IPS DF 6.9 (cell line): ENCODE measurements at places on chromosomes 16 and 17.

- no peaks in the 10 kb centered on the region for H3K36me3 ChIP-seq
- no peak overlapping the region for H3K4me3 ChIP-seq
- H3K27ac ChIP-seq: no peak overlapping the region
Observed at GRCh38 chr16:57021757-57022156, 32.4 kb downstream of the NLRC5 start.

- no peak for DNase-seq
- H3K27me3 ChIP-seq: peaks cover 3% of the 10 kb centered on the region; the same call in 1 of the 2 replicates
- no peaks in the 10 kb centered on the region for H3K4me1 ChIP-seq
- no peaks in the 10 kb centered on the region for H3K36me3 ChIP-seq
- no peak overlapping the region for H3K4me3 ChIP-seq
Observed at GRCh38 chr16:71359431-71359830, 908 bp downstream of the CALB2 start.

DNA sequence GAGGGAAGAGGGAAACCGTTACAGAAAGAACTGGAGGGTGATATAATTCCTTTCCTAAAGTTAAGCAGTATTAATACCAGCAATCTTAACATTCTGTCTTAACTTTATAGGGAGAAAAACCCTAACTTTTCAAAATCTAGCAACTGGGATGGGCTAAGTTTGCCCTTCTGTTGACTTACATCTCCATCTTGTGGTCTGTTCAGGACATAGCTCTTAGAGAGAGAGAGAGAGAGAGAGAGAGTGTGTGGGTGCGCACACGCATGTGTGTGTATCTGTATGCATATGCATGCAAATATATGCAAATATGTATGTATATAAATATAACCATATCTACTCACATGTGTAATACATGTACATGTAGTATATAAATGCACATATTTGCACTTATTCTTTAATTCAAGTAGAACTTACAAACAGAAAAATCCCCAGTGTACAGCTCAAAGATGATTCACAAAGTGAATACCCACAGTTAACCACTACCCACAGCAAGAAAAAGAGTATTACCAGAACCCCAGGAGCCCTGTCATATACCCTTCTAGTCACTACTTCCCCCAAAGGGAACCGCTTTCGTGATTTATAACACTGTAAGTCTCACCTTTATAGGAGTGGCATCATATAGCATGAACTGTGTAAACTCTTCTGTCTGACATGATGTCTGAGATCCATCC lies 46.5 kb downstream of the STX8 start:
- no peaks in the 10 kb centered on the region for H3K4me1 ChIP-seq
- no peak for DNase-seq
- no peak overlapping the region for H3K27ac ChIP-seq
- no peak overlapping the region for H3K4me3 ChIP-seq

DNA sequence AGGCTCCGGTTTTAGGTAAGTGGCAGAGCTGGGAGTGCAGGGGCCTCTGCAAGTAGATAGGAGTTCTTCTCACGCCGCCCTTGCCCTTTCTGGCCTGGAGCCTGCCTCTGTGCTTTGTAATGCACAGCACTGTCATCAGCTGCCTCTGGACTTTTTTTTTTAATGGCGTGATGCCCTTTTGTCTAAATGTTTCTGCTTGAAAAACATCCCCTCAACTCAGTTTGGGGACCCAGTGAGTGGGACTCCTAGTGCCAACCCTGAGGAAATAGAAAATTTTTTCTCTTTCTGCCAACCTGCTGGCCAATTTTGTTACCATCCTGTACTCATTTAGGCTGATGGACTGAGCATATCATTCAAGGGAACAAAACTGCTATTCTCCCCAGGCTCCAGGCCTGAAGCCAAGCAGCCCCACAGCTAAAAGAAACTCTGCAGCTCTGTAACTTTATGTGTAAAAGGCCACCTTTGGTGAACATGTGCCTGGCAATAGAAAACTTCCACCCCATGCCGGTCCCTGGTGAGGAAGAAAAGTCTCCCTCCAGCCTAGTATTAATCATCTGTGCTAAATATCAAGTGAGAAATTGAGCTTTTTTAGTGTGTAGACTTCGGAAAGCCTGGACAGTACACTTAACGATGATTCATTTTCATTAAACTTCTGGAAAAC lies 22.5 kb downstream of the SLC6A2 start:
- H3K4me3 ChIP-seq: no peak overlapping the region
- H3K36me3 ChIP-seq: no peaks in the 10 kb centered on the region
- H3K27me3 ChIP-seq: no peaks in the 10 kb centered on the region
- no peaks in the 10 kb centered on the region for H3K4me1 ChIP-seq
- DNase-seq: no peak
- H3K27ac ChIP-seq: no peak overlapping the region

DNA sequence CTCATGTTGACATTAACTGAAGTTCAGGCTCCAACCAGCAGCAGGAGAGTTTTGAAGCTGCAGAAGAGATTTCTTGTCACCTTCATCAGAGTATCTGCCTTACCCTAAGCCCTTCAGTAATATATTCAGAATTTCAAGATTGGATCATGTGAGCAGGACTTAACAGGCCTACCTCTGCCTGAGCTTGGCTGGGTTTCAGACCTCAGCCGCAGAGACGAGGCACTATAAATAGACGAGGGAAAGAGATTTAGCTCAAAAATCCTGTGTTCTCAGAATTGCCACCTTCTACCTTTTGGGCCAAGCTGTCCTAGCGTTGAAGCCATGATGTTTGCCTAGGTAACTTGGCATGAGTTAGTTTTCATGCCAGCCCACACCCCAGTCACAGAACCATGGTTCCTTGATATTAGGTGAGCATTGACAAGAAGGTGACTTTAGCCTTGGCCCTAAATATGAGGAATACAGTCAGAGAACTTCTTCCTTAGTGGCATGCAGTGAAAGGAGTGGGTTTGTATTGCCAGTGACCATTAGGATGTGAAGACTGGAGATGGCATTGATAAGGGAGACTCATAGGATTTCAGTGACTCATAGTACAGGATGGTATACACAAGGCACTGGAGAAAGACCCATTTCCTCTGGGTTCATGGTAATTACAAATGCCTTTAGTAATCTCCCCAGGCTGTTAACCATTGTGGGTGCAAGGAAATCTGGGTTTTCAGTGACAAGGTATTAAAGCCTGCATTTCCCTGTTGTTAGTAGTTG lies 224.3 kb downstream of the MSI2 start:
- H3K27me3 ChIP-seq: no peaks in the 10 kb centered on the region
- no peak overlapping the region for H3K27ac ChIP-seq
- H3K4me1 ChIP-seq: peaks cover 4% of the 10 kb centered on the region
- no peaks in the 10 kb centered on the region for H3K36me3 ChIP-seq

DNA sequence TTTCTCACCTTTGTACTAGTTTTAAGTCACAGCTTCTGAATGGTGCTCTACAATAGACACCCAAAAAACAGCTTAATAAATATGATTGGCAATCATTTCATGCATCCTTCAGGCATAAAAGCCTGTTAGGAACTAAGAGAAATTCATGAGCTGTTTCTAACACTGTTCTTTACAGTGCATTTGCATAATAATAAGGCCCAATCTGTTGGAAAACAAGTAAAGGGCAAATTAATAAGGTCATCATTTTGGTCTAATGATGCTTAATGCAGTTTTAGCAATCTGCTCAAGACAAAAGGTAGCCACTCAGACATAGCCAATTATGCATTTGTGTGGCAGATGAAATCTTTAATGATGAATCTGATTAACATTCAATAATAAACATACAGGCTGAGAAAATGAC lies 55.5 kb upstream of the NACA2 start:
- no peaks in the 10 kb centered on the region for H3K27me3 ChIP-seq
- DNase-seq: no peak
- no peak overlapping the region for H3K4me3 ChIP-seq

- H3K27me3 ChIP-seq: no peaks in the 10 kb centered on the region
- no peak for DNase-seq
- H3K27ac ChIP-seq: no peak overlapping the region
- no peak overlapping the region for H3K4me3 ChIP-seq
- no peaks in the 10 kb centered on the region for H3K4me1 ChIP-seq
Observed at GRCh38 chr16:61797296-61797795, 238.9 kb downstream of the CDH8 start.

- DNase-seq: no peak
- no peaks in the 10 kb centered on the region for H3K27me3 ChIP-seq
- H3K4me1 ChIP-seq: no peaks in the 10 kb centered on the region; the same call in 1 of the 2 replicates
- H3K36me3 ChIP-seq: no peaks in the 10 kb centered on the region
- no peak overlapping the region for H3K4me3 ChIP-seq
Observed at GRCh38 chr16:64445245-64445644, 676.6 kb downstream of the CDH11 start.
